NCI-H82 (cell line): ENCODE measurements at places on chromosomes 16 and 17.
A peak's percentile ranks its signal among the peaks of the same experiment; 100 is the strongest.

DNA sequence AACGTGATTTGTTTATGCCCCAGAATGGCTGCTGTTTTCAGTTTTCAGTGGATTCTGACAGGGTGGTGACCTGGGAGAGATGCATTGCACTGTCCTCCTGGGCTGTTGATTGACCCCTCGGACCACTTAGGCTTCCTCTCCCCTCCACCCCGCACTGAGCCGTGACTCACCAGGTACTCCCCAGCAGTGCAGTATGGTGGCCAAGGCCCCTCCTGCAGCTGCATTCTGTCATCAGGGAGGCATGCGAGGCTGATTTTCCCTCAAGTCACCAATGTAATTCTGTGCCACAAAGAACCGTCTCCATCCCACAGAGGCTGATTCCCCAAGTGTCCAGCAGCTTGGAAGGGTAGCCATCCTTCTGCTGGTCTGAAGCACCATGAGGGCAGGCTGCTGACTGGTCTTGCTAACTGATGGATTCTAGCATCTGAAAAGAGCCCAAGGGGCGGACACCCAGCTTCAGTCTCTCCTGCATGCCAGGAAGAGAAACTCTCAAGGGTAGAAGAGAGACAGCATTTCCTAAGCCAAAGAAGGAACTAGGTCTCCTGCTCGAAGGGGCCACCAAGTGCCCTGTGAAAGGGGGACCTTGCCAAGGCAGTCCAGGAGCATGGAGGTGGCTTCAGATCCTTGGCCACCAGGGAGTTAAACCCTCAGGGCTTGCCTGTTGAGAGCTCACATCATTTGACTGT lies 148.1 kb downstream of the SOCS1 start:
- no peak for DNase-seq

DNA sequence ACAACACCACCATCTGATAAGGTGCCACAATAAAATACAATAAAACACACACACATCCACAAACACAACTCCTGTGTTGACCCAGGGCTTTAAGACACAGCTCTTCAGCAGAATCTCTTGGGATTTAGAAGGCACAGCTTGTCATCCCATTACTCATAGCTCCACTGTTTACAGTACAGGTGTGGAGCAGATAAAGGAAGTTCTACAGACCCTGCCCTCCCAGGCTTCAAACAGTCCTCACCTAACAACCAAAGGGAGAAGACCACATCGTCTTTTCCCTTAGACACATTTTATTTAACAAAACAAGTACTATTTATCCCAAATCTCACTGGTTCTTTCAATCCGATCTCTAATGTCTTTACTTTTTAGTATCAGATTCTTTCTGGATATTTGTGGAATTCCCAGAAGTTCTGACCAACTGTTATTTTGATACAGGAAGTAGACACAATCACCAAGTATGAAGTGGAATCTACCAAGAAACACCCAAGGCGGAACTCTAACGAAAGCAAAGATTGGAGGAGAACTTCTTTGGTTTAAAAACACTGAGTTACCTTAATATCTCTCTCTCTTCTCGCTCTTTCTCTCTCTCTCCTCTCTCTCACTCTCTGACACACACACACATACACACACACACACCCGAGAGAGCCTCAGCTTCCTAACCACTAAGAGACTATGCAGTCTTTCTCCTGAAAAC lies 46.1 kb downstream of the CYTH1 start:
- DNase-seq: peak; percentile 53

GRCh38 chr16:86994651-86995171 lies 322.5 kb downstream of the C16orf95 start:
- peak; percentile 52 for DNase-seq

DNA sequence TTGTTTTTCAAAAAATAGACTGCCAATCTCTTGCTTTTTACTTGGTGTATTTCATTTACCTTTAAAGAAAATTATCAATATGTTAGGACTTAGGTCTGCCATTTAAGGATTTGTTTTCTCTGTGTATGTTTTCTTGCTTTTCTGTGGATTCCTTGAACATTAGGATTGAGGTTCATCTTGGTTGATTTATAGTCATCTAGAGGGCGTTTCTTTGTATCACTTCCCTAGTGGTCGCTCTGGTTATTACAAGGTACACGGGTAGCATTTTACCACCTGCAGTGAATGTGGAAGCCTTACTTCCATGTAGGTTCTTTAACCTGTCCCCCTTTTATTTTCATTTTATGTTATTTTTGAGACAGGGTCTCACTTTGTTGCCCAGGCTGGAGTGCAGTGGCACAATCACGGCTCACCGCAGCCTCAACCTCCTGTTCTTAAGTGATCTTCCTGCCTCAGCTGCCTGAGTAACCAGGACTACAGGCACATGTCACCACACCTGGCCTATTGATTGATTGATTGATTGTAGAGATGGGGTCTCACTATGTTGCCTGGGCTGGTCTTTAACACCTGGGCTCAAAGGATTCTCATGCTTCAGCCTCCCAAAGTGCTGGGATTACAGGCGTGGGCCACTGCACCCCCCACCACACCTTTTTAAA lies 35.2 kb upstream of the CBX4 start:
- DNase-seq: peak; percentile 73

DNA sequence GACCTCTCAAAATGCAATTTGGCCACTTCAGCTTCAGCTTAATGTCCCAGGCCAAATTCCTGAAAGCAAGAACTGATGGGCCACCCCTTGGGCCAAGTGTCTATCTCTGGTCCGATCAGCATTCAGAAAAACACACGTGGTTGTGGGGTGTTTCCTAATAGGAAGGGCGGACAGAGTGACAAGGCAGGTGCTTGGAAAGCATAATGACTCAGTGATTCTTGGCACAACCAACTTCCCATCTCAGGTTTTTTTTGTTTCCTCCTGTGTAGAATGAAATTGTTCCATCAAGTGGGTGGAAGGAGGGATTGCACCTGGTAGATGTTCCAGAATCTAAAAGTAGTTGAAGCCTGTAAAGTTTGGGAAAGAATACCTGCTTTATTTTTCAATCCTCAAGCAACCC lies 155.6 kb downstream of the HS3ST2 start:
- no peak for DNase-seq

DNA sequence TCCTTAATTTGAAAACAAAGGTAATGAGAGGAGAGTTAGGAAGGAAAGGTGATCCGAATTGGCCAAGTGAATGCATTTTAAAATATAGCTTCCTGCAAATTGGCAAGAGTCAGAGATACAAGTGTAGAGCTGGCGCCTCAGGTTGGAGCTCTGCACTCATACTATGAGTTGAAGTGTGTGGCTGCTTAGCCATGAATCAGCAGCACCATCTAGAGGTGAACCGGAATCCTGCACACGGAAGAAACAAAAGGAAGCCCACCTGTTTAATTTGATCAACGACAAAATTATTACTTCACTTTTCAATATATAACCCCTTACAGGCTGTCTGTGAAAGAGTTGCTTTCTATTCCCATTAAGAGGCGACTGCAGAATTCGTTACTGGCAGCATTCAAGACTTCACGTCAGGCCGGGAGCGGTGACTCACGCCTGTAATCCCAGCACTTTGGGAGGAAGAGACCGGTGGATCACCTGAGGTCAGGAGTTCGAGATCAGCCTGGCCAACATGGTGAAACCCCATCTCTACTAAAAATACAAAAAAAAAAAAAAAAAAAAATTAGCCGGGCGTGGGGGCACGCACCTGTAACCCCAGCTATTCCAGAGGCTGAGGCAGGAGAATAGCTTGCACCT lies 1253.7 kb upstream of the CDH8 start:
- peak; percentile 73 for DNase-seq

GRCh38 chr17:72353502-72353901 lies 232.7 kb downstream of the SOX9 start:
- DNase-seq: no peak

- no peak for DNase-seq
Measured at GRCh38 chr17:57668332-57668731, 76.8 kb downstream of the CCDC182 start.

DNA sequence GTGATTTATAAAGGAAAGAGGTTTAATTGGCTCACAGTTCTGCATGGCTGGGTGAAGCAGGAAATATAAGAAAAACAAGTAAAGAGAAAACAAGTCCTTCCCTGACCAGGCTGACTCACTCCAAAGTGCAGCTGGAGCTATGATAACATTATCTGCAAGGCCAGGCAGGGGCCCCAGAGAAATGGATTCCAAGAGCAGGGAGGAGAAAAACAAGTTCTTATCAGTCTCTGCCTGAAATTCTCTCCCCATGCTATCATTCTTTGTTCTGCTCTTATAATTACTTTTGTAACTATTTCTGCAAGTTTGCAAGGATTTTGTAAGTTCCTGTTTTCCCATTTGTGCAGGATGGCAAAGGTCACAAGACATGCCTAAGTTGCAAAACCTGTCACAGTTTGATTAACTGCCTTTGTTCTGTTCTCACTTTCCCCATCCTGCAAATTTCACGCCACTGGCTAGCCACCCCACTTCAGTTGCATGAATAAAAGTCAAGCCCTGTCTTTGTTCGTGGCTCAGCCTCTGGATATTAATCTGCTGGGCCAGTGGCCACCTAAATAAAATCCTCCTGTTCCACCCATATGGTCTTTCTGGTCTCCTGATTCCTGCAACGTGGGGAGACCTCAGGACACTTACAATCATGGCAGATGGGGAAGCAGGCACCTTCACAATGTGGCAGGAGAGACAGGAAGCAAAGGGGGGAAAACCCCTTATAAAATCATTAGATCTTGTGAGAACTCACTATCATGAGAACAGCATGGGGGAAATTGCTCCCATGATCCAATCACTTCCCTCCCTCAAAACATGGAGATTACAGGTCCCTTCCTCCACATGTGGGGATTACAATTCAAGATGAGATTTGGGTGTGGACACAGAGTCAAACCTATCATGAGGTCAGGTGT lies 13.1 kb downstream of the ABCA9 start:
- DNase-seq: no peak

- DNase-seq: no peak
Measured at GRCh38 chr16:89330177-89330856, 112.8 kb downstream of the ZNF778 start.

- no peak for DNase-seq
Measured at GRCh38 chr16:89557690-89558490, 2.6 kb upstream of the RPL13 start.

DNA sequence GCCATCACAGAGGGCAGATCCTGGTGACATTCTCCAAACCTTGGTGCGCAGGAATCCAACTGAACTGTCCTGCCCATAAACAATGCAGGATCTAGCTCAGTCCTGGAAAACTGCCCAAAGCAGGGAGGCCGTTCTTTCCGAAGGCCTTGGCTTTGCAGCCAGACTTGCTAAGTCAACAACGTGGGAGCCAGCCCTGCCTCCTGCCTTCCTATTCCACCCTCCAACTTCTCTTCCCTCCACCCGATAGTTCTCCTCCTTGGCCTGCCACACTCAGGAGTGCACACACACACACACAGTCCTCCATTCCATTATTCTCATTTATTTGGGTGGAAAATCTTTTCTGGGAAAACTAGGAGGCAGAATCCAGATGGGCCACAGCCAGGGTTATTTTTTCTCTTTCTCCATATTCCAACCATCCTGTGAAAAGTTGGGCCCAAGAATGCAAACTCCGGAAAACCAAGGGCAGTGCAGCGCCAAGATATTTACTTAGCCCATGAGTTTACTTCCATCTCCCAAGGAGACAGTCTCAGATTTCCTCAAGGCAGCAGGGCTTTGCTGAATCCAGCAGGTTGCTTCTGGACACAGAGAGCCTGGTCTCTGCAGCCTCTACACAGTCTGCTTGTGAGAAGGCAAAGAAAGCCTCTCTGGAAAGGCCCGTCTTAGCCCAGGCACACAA lies 15.8 kb downstream of the COPRS start:
- DNase-seq: no peak

DNA sequence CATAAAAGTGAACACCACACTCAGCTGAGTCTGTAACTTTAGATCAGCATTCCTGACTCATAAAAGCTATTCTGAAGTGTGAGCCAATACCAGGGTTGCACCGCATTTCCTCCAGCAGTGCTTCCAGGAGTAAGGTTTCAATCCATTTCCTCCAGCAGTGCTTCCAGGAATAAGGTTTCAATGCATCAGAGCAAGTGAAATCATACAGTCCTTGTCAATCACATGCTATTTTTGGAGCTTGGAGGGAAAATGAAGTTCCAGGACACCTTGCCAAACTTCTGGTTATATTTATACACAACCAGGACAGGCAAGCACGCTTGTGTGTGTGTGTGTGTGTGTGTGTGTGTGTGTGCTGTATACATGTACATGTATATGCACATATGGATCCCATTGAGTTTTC lies 327.6 kb downstream of the GRIN2A start:
- no peak for DNase-seq

DNA sequence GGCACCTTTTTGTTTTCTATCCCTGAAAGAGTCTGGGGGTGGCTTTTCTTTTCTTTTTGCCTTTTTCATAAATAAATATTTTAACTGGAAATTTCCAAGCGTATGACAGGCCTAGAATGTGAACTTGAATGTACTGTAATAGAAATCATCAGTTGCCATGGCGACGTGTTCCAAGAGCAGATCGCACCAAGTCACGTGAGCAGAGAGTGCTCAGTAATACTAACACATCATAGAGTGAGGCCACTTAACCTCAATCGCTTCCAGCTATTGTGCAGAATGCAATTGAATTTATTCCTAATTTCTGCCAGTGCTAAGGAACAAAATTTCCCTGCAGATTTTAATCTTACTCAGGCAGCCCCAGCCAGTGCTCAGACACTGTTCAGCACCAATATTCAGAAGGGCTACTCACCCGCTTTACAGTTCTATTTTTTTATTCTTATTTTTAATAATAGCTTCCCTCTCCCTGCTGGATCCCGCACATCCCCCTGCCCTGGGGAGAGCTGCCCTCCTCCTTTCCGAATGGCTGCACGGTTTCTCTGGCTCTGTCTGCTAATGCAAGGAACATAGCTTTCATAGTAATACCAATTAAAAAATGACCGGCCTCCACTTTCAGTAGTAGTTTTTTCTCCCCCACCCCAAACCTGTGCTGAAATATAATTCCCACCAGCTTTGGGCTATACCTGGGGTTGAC lies 26.2 kb upstream of the PMFBP1 start:
- no peak for DNase-seq

GRCh38 chr17:7854851-7855659 lies at the start of gene TMEM88:
TMEM88 (plus strand) TSS chr17:7855066; CDS start chr17:7855075, 9 bp downstream.
- DNase-seq: no peak

DNA sequence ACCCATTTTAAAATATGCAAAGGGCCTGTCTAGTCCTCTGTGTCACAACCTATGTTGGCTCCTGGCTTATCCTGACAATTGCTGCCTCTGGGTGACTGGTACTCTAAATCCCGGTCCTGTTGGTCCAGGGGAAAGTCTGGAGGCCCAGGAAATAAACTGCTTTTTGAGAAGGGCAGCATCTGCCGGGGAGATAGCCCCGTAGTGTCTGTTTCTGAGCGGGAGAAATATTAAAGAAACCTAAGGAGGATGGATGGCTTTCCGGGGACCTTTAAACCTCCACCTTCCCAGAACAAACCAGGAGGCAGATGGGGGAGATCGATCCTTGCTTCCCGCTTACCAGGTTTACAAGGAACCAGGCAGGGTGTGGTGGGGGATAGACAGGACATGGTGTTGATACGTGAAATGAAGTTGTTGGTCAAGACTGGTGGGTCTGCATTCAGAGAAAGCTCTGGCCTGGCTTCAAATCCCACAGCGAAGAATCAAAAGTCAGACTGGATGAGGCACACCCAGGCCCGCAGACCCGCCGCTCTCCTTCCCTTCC lies 3.8 kb downstream of the HOXB2 start:
- DNase-seq: no peak
